HTR-8/SVneo (cell line): ENCODE measurements at places on chromosomes 12 and 14.

- no peak for DNase-seq
Measured at GRCh38 chr12:116404247-116404646, 126.8 kb upstream of the MED13L start.

DNA sequence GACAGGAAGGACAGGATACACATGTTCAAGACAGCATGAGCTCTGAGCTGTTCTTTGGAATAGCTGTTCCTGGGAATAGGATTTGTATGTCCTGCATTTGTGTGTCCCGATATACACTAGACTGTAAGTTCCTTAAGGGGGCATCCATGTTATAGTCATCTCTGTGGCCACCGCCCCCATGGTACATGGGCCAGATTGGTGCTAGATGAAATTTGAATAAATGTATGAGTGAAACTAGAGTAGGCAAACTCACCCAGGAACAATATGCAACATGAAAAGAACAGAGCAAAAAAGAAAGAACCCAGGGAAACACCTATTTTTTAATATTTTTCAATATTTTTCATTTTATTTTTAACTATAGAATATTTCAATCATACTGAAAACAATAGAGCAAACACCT is 25.1 kb upstream of the KRT77 start:
- no peak for DNase-seq

- DNase-seq = peak; percentile 73
Measured at GRCh38 chr12:98439981-98440581, 75.3 kb upstream of the TMPO start.

- no peak for DNase-seq
Measured at GRCh38 chr14:33524244-33524643, 426.6 kb downstream of the EGLN3 start.

DNA sequence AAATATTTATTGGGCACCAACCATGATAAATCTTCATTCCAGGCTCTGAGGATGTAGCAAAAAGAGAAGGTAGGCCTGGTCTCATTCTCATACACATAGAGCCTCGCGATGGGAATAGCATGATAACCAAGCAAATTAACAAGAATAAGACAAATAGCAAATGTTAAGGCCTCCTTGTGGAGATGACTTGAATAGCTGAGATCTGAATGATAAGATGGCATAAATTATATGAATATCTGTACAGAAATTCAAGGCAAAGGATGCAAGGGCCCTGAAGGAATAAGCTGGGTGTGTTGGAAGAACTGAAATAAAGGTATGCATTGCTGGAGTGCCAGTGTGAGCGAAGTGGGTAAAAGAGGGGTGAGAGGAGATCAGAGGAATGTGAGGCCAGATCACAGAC is 114.8 kb downstream of the ALX1 start:
- DNase-seq = no peak

- DNase-seq = no peak
Measured at GRCh38 chr14:85963486-85963885, 433.5 kb downstream of the FLRT2 start.

DNA sequence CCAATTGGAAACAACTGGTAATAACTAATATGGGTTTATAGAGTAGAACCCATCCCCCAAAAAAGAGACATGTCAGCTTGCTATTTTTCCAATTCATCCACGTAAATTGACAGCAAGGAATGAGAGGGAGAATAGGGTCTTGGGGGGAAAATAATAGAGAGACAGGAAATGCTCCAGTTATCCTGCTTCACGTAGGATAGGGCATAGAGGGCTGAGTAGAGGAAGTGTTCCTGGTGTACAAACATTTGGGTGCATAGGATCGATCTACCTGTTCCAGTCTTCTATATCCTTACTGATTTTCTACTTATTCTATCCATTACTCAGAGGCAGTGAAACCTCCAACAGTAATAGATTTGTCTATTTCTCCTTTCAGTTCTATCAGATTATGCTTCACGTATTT is 49.6 kb upstream of the COL2A1 start:
- no peak for DNase-seq

DNA sequence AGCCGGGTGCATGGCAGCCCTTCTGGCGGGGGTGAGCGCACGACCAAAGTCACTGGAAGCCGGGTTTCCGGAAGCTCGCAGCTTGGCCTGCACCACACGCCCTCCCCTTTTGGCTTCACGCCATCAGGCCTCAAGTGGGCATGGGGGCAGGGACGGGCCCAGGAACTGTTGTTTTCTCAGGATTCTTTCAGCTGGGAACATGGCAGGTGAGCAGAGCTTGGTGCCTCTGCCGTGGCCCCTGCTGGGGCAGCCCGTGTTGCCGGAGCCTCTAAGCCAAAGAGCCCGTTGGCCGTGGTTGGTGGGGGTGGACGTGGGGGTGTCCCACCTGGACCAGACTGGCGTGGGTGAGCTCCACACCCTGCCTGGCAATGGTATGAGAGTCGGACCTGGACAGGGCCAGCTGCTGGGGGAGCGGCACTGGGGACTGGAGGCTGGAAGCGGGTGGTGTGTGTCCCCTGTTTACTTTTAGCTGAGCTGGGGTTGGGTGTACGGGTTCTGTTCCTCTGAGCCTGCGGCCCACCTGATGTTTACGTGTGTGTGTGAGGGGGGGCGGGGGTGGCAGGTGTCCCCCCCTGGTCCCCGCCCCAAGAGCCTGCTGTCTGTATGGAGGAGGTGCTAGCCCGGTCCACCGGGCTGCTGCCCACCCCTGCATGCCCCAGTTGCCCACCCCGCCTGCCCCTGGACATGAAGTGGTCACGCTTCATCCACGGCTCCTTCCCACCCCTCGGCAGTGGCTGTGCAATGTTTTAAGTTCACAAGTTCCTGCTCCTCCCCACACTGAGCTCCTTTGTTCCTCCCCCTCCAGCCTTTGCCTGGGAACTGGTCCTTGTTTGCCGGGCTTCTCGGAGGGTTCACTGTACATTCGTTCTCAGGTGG is 28.7 kb upstream of the PLD4 start:
- DNase-seq = no peak

- peak; percentile 98 for DNase-seq
Measured at GRCh38 chr14:61472011-61472672, 150.8 kb downstream of the PRKCH start.

DNA sequence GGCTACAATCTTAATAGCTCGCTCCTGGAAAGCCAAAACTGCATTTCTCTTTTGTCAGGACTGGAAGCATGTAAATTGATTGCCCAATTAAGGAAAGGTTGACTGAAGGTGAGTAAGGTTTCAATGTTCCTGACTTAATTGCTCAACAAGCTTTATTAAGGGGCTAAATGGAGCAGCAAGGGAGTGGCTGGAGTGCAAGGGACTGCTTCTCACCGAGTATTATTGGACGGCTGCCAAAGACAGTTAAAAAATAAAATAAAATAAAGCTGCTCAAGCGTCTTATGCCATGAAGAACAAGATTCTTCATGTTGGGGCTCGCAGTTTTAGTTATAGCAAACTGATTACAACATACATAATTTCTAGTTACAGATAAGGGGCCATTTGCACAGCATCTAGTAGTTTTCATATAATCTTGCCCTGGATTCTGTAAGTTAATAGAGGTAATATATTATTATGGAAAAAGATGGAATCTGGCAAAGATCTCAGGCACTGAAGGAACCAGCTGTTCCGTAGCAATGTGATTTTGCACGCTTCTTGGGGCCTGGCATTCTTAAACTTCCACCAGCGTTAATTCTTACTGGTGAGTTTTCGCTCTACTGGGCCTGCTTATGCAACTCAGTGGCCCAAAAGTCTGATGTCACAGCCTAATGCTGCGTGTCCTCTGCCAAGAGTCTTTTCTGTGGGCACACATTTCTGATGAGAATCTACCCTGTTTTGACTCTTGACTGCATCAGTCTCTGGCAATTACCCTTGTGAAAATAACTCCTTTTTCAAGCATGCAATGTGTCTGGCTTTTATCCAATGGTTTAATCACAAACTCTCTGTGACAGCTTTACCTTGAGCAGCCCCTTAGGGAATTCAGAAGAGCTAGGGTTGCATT is 108.5 kb downstream of the SLC38A1 start:
- DNase-seq = no peak

DNA sequence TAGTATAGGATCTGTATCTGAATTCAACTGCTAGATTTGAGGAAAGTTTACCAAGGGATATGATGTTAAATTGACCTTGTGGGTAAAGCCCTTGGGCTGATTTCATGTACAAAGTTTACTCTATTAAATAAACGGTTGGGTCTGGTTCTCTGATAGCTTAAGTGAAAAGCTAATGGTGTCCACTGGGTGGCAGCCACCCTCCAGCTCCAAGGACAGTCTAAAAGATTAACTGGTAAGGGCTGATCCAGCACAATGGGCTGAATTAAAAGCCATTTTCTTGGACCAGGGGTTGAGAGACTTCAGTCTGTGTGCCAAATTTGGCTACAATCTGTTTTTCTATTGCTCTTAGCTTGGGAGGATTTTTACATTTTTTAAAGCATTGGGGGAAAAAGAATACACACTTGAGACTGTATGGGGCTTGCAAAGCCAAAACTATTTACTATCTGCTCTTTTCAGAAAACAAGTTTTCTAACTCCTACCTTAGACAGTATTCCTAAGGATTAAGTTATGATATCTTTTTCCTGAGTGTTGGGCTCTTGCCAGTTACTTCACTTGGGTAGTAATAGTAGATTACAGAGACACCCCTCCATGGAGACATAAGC is 116.5 kb downstream of the GPHN start:
- peak; percentile 93 for DNase-seq

DNA sequence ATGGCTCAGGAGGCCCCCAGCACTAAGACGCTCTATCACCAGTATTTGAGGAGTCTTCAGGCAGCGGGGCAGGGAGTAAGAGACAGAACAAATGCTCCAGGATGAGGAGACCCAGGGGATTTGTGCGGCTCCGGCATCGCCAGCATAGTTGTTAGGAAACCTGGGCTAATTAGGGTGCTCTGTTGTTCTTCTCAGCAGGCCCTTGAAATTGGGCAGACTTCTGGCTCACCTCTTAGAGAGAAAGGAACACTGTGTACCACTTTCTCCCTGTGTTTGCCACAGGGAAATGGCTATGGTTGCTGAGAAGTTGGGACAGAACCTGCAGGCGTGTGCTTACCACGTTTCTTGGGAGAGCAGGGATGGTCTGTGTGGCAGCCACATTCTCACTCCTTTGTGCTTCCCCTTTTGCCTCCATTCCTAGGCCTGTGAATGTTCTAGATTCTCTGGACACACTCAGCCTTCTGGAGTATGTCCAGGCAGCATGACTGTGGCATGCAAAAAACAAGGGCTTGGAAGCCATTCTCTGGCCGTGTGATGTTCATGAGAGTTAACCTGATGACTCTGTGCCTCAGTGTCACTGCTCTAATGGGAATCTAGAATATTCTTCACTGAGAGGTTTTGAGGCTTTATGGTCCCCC is 109.0 kb downstream of the CHST11 start:
- DNase-seq = no peak

DNA sequence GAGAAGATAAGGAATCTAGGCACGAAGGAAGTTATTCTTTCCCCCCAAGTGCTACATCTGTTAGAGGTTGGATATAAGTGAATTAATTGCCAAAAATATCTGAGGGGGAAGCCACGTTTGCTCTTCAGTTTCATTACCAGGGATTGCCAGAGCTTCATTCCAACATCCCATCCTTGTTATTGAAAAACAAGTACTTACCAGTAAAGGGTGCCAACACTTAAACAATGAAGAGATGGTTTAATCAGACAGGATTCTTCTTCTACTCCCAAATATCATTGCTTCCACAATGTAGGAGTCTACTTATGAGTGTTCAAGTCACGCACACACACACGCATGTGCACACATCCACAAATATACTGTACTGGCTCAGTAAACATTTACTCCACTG is 312.4 kb downstream of the RPAP3 start:
- no peak for DNase-seq

- peak; percentile 68 for DNase-seq
Measured at GRCh38 chr14:65462411-65462810, 49.9 kb downstream of the FUT8 start.

- DNase-seq = no peak
Measured at GRCh38 chr12:106133136-106134087, 5.3 kb downstream of the NUAK1 start.

- no peak for DNase-seq
Measured at GRCh38 chr12:89474615-89475014, 50.0 kb downstream of the GALNT4 start.

- DNase-seq = no peak
Measured at GRCh38 chr12:95739561-95740313, 50.8 kb downstream of the NTN4 start.

DNA sequence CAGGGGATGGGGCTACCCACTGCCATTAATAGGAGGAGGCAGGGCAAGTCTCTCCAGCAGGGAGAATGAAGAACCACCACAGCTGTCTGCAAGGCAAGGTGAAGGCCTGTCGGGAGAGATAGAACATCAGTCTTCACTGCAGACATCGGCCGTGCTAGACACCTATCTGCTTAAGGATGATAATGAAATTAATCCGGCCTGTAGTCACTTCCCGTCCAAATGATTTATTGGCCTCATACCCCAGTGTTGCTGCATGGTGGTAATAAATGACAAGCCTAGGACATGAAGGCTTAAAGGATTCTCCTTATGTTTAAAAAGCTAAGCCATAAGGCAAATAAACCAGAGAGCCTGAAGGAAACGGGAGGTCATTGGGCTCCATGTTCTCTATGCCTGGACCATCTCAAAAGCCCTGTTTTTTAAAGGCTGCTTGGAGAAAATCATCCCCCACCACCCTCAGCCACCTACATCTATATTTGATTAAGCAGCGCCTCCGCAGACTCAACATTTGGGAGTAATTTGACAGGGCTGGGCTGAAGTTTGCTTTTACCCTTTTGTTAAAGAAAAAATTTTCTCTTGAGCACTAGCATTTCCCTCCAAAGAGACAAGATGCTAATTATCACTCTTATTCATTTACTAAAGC is 137.7 kb downstream of the PLXNC1 start:
- DNase-seq = no peak

DNA sequence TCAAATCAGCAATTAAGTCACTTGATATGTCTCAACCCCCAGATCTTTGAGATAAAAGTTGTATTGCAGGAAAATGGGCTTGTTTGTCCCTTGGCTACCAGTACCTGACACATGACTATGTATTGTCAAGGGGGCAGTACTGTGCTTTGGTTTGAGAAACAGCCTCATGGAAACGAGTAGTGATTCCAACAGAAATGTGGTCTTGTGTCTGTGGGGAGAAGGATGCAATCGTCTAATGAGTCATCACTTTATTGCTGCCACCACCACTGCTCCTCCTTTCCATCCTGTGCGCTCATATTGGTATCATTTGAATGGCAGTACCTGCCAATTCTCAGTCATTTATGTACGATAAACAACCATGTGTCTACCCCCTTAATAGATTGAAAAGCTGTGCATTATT is 72.8 kb upstream of the ARHGAP5 start:
- no peak for DNase-seq

DNA sequence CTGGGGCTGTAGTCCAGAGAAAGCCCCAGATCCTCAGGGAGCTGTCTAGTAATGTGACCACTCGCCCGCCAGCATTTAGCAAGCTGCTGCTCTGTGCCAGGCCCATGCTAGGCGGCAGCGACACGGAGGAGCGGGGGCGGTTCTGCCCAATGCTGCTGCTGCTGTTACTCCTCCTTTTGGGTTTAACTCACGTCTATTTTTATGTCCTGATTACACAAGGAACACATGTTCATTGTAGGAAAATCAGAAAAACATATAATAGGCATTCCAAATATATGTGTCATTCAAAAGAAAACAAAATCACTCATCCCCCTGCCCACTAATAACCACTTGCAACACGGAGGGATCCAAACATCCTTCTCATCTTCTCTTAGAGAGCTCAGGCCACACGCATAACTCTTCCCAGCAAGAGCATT is 30.4 kb downstream of the CCDC92 start:
- peak; percentile 33 for DNase-seq

- DNase-seq = no peak
Measured at GRCh38 chr12:105949391-105949790, 189.4 kb downstream of the NUAK1 start.

- DNase-seq = no peak
Measured at GRCh38 chr14:94018308-94018707, 7.8 kb upstream of the OTUB2 start.

GRCh38 chr12:107783406-107784376 is 9.2 kb downstream of the ASCL4 start:
- no peak for DNase-seq
